HFFc6 (cell line): ENCODE measurements at places on chromosomes 5 and 9.

DNA sequence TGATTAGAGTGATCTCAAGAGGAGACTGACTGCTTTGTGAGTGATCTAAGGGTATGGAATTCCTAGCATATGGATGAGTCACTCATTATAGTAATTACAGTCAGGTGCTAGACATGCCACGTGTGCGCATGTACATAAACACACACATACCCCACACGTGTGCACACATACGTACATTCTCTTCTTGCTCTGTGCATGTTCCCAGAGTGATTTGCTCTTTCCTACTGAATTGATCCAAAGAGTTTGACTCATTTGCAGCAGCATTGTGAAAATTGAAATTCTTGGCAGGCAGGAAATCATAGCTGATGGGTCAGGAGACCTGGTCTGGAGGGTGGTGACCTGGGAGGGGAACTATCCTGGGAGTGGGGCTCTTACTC is 63.8 kb downstream of the ANGPTL2 start:
- no peak for DNase-seq

DNA sequence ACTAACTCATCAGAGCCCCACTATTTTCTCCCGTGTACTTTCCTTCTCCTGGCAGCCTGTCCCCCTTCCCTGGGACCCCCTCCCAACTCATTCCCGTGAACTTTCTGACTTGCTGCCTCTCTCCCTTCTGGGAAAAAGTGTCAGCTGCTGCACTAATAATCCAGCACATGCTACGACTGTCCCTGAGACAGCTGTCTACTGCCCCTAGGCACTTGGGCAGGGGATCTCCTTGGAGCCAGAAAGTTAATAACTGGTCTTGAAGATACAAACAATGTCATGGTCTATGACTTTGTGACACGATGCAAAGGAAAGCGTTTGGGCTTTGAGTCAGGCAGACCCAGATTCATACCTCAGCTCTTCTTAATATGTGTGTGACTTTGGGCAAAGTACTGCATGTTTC is 10.1 kb upstream of the RNF183 start:
- DNase-seq = no peak

DNA sequence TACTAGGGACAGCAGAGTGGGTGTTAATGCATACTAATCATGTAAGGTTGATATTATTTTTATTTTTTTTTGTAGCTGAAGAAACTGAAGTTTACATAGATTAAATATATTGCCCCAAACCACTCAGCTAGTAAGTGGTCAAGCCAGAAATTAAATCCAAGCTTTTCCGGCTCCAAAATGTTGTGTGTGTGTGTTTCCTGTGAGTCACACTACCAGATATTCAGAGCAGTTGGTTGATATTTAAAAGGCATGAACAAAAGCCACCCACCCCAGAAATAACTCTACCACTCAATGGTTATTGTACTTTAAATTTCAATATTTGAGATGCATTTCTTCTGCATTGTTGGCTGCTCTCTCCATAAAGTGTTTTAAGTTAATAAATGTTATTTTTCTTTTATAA is 29.5 kb downstream of the KCNN2 start:
- peak; percentile 58 for DNase-seq

DNA sequence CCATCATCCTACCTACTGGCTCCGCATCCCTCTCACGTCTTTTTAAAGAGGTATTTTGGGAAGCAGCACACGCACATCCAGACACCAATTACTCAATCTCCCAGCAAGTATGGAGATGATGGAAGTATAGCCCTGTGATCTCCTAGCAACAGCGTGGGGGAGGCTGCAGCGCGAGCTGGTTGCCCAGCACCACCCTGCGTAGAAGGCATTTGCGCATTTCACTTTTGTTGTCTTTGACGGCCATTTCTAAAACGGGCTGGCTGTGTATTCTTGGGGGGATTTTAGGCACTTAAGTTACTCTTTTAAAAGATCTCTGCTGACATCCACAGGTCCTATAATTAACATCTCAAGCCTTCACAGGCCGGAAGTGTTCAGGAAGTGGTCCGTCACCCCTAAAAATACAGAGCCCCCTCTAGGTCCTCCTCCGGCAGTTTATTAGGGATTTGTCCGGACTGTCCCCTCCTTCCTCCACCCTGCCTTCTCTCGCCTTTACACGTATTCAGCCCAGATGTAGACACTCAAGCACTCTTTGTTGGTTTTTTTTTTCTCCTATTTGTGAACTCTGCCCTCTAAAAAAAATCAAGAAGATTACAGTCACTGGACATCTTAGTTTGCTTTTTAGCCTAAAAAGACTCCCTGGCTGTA is 371.4 kb downstream of the NTRK2 start:
- DNase-seq = no peak

DNA sequence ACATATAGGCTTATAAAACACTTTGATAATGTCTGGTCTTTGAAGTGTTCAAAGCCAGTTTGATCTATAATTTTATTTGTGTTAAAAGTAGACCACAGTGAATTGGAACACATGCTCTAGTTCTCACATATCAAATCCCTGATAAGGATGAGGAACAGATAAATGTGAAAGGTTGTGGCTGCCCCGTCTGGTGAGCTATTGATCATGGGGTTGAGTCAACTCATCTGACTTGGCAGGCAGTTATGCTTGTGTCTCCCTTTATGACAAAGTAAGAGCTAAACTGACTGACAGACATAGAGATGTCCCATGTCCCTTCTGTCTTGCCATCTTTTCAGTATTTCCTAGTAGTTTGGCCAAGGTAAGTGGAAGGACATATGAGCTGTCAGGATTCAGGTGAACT is 2.9 kb upstream of the ERMP1 start:
- no peak for DNase-seq

GRCh38 chr5:181189363-181189961 is 15.5 kb downstream of the TRIM7 start:
- DNase-seq = peak; percentile 64

DNA sequence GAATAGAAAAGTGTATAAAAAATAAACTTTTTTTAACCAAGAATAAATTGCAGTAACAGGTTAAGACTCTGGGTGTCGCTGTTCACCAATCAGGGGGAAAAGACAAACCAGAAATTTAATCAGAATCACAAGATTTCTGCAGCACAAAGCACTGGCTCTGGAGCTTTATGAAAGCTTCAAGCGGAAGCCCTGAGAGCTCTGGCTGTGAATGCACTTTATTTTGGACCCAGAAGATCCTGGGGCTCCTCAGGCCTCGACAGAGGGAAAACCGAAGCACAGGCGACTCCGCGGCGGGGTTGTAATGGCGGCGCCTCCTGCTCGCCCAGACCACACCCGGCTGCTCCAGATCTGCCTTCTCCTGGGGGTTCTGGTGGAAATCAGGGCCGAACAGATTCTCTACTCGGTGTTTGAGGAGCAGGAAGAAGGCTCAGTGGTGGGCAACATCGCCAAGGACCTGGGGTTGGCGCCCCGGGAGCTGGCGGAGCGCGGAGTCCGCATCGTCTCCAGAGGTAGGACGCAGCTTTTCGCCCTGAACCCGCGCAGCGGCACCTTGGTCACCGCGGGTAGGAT is at the start of gene PCDHGA4:
Gene PCDHGA4, plus strand, starts transcription at position 122 of the 570 bp plus-strand sequence. Its CDS starts 87 bp downstream, at position 209.
- no peak for DNase-seq

DNA sequence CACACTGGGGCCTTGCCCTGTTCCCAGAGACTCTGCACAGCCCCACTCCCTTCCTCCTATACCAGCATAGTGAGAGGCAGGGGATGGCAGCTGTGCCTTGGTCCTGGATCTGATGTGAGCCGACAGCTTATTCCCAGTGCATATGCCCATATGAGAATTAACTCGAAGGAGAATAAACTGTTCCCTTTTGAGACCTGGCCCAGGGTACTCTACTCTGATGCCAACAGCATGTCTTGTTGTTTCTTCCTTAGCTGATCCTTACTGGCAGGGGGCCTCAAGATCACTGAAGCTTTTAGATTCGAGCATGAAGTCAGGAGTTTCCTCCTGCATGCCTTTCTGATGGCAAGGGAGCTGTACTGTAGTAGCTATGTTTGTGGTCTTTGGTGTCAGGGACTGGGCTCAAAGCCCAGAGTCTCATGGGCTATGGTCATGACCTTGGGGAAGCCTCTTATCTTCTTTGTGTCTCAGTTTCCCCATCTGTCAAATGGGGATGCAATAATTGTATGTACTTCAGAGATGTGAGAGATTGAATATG is 57.1 kb downstream of the DOCK2 start:
- no peak for DNase-seq

DNA sequence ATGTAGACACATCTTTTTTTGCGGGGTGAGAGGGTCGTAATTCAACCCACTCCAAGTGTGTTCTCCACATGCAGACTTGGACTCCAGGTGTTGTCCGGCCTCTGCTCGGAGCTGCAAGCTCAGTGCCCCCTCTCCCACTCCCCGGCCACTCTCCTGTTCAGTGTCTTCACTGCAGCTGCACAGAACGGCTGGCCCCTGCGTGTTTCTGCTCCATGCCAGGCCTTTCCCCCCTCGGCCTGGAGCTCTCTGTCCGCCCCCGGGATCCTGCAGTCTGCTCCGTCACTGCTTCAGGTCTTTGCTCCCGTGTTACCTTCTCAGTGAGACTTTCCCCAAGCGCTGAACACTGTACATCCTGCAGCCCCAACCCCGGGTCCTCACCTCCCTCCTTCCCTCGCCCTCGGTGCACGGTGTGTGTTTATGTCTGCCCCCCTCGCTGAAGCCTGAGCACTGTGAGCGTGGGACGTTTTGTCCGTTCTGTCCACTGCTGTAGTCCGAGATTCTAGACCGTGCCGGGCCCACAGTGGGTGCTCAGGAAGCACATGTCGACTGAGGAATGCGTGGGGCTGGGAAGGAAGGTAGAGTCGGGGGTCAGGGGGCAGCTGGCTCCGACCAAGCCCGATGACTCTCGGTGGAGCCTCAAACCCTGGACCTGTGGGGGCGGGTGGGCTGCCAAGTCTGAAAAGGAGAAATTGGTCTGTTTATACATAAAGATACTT is 26.4 kb upstream of the GFPT2 start:
- no peak for DNase-seq

DNA sequence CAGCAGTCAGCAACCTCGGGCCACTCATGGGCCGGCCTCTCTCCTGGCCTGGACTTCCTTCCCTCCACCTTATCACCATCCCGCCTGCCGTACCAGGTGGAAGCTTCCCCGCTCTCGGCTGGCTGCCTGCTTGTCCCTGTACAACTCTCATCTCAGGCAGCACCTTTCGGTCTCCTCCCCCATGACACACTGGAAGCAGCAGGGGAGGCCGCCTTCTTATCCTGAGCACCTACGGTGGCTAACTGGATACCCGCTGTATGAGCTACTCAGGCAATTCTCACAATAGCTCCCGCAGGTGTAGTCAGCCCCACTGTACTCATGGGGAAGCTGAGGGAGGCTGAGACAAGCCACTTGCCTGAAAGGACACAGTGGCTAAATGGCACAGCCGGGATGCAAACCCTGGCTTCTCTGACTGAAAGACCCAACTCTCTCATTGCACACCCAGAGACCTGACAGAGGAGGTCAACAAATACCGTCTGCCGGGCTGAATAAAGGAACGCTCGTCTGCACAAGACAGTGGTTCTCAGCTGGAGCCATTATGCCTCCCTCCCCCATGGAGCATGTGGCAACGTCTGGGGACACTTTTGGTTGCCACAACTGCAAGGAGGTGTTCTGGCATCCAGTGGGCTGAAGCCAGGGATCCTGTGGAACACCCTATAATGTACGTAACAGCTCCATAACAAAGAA is 9.6 kb downstream of the STK10 start:
- no peak for DNase-seq

DNA sequence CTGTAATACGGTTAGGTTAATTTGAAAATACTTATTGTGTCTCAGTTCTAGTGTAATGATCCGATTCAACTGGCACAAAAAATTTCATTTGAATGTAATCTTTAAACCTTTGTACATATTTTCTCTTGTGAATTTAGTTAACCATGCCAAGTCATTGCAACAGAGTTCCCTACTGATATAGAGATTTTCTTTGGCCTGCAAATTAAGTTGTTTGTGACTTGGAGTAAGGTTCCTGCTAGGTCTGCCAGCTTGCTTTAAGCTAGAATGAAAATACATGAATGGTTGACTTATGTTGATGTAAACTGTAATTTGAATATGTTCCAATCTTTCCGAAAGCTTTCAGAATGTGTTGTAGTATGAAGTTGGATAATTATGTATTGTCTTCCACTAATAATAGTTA is 1004.1 kb upstream of the EDIL3 start:
- DNase-seq = no peak

DNA sequence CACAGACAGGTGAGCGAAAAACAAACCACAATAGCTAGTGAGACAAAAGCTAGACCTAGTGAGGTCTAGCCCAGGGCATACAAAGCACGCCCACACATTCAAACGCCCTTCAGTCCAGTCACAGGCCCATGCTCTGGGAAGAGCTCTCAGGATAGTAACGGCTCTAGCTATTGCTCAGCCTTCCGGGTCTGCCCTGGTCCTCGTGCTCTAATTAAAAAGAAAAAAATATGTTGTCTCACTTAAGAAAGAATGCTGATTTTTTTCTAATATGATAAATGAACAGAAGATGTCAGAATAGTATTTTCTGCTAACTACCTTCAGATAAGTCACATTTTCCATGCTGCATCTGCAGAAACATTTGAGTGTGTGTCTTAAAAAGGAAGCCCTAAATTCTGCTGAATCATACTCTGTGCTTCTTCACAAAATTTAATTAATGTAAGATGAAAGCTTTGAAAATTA is 94.5 kb downstream of the PLPP1 start:
- DNase-seq = peak; percentile 46

GRCh38 chr5:54281960-54282692 is 28.2 kb downstream of the ARL15 start:
- DNase-seq = no peak

DNA sequence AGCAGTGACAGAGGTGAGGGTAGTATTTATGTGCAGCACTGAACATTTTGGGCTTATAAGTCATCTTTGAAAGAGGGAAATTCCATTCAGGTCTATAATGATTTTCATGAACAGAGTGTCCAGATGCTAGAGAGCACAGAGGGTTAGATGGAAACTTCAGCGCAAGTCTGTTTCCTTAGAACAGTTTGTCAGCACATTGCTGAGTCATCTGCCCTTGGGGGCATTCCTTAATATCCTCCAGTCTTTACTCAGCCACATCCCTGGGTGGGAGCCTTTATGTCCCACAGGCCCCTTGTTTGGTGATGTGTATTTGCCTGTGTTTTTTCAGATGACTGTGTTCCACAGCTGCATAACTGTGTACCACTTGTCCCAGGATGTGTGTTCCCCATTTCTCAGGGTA is 138.5 kb upstream of the S1PR3 start:
- DNase-seq = peak; percentile 93

- no peak for DNase-seq
Observed at GRCh38 chr5:1164696-1165630, 36.4 kb upstream of the SLC6A19 start.

DNA sequence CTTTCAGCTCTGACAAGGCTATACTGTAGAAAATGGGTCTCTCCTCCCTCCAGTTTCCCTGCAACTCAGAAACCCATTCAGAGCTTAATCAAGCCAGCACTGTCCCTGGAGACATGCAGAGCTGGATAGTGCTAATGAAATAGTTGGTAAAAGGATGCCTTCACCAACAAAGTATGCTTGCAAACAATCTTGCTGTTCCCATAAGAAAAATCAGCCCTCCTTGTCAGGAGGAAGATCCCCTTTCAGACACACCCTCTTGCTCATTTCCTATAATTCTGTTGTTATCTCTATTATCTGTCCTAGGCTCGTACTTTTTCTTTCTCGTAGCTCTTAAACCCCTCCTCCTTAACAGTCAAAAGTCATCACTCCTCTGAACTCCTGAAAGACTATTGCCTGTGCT is 9.9 kb upstream of the OSMR start:
- DNase-seq = no peak
